ENCODE measurements at places on chromosomes 13 and 19. TPM values are rescaled to one million over a fixed set of nuclear protein-coding genes. Genes with fewer than 3 reads are reported as not detected.

Gene ZNF667
- total RNA-seq = 2.0 TPM

Gene ZFP82
- 10.4 TPM for total RNA-seq

Gene ACER1
- total RNA-seq = not detected

Gene MRPL57
- 12.2 TPM for total RNA-seq

Gene KLK7
- total RNA-seq = not detected

Gene TMEM238
- 3.8 TPM for total RNA-seq

Gene FGF21
- not detected for total RNA-seq

Gene URAD
- total RNA-seq = not detected

Gene ZNF530
- total RNA-seq = 7.9 TPM

Gene FFAR2
- total RNA-seq = not detected

Gene RFPL4AL1
- total RNA-seq = not detected

Gene MISP
- total RNA-seq = not detected

DNA sequence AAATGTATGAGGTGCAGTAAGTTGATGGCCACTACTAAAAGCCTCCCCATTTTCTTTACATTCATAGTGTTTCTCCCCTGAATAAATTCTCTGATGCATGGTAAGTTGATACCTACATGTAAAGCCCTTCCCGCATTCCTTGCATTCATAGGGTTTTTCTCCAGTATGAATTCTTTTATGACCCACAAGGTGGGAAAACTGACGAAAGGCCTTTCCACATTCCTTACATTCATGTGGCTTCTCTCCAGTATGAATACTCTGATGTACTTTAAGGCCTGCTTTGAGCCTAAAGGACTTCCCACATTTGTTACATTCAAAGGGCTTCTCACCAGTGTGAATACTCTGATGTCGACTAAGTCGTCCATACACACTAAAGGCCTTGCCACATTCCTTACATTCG is 20.5 kb downstream of the ZNF607 start:
- no peak for DNase-seq

DNA sequence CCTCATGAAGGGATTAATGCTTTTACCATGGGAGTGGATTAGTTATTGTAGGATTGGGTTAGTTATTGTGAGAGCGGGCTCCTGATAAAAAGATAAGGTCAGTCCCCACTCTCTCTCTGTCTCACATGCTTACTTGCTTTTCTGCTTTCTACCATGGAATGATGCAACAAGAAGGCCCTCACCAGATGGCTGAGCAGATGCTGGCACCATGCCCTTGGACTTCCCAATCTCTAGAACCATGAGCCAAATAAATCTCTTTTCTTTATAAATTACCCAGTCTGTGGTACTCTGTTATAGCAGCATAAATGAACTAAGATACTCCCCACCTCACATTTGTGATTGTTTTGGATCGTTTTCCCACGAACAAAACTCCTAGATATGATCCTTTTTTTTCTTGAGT is 353.8 kb downstream of the DNAJC15 start:
- no peak for DNase-seq

DNA sequence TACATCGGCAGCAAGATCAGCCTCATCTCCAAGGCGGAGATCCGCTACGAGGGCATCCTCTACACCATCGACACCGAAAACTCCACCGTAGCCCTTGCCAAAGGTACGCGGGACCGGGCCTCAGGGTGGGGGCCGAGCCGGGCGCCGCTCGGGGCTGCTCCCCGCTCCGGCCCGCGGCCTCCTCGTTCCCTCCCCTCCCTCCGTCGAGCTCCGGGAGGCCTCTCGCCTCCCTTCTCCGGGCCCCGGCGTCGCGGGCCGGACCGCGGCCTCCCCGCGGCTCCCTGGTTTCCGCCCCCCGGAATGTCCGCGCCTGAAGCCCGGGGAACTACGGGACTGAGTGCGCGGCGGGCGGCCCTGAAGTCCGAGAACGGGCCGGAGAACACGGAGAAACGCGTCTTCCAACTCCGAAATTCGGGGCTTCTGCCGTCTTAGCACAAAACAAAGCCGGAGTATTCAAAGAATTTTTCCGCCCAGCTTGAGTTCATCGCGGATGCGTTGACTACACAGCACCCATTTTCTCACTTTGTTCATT is 423 bp downstream of the LSM14A start:
- DNase-seq = no peak

DNA sequence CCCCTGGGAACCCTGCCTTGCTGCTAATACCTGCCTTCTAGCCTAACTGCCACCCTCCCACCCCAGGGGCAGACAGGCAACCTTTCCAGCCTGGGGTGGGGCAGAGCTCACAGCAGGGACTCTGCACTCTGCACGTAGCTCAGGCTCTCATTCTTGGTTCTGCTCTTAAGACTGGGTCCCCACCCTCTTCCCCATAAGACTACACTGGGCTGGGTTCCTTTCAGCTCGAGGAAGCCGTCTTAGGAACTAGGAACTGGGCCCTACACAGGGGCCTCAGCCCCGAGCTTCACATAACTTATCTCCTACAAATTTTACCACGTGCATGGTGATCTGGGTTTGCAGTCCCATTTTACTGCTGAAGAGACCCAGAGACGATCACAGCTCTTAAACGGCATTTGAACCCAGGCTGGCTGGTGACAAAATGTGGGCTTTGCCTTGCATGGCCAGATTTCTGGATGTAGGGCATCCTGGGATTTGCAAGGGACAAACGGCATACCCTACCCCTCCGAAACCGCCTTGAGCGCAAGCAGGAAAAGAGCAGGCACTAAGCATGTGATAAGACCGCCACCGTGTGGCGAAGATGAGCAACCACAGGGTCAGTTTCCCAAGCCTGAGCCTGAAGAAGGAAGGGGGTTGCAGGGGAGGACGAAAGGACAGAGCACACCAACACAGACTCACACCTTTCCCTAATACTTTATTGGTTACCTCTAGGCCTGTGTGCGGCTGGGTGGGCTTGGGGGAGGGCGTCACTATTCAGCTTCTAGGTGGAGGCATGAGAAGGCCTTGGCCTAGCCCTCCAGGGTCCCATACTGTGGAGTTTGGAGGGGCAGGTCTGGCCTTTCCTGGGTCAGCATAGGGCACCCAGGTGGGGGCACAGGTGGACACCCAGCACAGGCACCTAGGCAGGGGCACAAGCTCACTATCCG is 5.1 kb downstream of the JUNB start:
- peak; percentile 63 for DNase-seq

DNA sequence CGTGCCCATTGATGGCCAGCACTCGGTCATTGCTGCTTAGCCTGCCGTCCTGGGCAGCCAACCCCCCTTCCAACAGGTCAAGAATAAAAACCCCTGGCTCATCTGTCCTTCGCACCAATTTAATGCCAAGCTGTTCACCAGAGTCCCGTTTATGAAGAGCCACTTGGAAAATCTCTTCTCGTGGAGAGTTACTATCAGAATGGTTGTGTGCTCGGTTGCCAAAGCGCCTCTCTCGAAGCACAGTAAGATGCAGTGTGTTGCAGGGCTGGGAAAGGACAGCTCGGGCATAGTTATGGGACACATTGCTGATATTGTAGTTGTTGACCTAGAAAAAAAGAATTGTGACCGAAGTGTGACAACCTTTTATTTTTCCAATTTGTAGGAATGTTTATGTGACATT is 57.9 kb downstream of the LNX2 start:
- no peak for DNase-seq

- DNase-seq = no peak
These were observed 7.3 kb downstream of the EPSTI1 start for GRCh38 chr13:42984691-42985090.

DNA sequence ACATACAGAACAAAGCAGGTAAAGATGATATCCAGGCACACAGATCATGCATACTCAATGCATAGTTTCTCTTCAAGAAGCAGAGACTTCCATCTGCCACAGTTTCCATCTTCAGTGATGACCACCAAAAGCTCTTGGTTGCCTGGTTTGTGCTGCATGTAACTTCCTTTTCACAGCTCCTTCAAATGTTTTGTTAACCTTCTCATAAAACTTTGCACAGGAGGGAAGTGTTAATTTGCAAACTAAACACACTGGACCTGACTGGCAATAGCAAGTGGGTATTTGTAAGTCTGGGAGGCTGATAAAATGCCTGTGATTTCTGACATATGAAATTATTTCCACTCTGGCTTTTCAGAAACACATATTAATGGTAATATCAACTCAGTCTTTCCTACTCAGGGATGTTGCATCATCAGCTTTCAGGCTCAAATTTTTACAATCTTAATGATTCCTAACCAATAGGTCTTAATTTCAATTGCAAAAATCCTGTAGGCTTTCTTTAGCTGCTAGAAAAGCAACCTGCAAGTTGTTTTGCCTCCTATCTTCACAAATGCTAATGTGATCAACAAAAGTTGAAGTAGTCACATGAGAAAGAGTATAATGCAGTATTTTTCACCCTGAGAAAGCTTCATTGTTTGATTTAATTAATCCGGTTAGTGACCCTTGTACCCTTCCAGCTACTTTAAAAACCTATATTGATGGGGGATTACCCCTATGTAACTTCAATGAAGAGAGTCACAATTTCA is 575.6 kb downstream of the DIAPH3 start:
- DNase-seq = no peak

DNA sequence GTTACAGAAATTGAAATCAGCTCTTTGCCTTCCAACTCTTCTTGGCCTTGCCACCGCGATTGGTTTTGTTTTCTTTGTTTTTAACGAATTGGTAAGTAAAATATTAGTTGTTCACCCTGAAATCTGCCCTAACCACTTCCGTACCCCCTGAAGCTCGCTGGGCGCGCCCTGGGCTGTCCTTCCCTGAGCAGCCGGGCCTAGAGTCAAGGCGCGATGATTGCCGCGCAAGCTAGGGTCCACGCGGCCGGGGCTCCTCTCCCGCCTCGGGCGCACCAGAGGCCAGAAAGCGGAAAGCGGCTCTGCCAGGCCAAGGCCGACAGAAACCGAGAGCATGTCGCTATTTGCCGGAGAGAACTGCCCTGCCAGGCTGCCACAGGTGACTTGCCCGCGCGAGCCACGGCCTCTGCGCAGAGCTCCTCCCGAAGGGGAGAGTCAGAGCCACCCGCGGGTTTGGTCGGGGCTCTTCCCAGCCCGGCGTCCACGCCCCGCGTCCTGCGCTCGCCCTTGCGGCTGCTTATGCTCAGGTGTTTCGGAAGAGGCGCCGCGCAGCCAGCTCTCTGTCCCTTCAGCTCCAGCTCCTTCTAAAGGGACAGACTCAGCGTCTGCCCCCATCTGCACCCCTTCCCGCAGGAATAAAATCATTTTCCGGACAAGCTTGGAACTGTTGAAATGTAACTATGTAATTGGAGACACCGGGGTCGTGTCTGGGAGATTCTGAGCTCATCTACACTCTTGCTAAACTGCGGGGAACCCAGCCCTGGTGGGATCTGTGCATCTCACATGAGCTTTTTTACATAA is 6.6 kb upstream of the CDX2 start:
- no peak for DNase-seq

GRCh38 chr13:45184693-45185092 is 16.2 kb downstream of the KCTD4 start:
- DNase-seq = no peak

DNA sequence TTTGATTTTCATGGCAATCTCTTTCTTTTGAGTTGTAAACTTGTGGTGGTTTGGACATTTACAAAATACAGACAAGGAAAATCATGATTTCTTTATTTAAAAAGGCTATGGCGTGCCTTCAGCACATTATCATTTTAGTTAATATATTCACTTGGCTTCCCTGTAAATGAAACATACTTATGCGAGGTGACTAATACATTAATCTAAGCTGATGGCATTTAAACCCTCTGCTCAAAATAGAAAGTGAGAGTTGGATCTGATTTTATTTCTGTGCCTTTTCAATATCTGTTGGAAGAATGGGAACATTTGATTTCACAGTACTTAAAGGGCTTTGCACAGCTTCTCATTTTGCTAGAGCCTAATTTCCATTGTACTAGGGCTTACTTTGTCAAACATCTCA is 289.8 kb downstream of the MTUS2 start:
- no peak for DNase-seq

DNA sequence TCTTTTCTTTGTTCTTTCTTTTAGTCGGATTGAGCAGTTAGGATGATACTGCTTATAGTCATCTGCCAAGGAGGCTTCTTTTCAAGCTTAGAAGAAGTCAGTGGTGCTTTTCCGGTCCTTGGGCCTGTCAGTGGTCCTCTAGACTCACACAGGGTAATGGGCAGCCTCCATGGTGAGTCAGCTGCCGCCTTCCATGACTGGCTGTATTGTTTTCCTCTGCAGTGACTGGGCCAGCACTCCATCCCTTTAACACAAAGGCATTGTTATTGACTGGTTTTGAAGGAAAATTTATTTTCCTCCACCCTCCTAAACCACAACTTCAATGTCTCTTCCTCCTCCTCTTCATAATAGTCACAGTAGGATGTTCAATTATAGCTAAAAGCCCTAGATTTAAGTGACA is 47.1 kb upstream of the CNMD start:
- DNase-seq = no peak

DNA sequence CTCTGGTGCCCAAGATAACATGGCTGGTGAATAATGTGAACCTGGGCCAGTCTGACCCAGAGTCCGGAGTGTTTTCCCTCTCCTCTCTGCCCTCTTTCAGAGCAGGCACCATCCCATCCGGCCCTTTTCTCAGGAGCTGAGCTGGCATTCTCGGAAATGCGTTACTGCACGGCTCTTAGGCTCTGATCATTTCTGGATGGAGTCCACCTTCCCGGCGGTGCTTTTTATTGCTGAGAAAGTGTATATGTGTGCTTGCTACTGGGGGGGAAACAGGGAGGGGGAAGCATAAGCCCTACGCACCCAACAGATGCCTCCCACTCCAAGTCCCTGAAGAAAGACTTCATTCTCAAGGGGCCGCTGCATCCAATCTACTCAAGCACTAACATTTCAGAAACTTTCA is 6.6 kb downstream of the CACNA1A start:
- DNase-seq = no peak

- no peak for DNase-seq
These were observed 26.3 kb upstream of the ZNF492 start for GRCh38 chr19:22607653-22608430.

DNA sequence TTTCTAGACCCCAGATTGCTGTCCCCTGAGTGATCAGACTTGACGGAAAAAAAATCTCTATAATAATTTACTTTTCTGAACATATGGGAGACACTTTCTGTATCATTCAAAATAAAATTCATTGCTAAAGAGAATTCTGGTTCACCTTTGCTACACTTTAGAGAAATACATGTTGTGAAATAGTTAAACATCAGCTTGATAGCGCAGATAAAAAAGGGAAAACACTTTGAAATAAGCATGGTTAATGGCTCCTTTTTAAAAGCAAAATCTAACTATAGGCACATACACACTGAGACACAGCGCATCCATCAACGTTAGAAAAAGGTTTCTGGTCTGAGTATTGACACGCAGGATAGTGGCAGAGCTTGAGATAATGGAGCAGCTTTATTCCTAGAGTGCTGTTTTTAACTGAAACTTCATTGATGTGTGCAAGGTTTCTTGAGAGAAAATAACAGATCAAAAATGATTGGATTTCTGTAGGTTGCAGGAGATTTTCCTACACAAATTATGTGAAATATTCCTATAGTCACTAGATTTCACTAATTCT is 341.2 kb downstream of the MZT1 start:
- DNase-seq = no peak
